ENCODE measurements at places on chromosomes 5 and 9.

DNA sequence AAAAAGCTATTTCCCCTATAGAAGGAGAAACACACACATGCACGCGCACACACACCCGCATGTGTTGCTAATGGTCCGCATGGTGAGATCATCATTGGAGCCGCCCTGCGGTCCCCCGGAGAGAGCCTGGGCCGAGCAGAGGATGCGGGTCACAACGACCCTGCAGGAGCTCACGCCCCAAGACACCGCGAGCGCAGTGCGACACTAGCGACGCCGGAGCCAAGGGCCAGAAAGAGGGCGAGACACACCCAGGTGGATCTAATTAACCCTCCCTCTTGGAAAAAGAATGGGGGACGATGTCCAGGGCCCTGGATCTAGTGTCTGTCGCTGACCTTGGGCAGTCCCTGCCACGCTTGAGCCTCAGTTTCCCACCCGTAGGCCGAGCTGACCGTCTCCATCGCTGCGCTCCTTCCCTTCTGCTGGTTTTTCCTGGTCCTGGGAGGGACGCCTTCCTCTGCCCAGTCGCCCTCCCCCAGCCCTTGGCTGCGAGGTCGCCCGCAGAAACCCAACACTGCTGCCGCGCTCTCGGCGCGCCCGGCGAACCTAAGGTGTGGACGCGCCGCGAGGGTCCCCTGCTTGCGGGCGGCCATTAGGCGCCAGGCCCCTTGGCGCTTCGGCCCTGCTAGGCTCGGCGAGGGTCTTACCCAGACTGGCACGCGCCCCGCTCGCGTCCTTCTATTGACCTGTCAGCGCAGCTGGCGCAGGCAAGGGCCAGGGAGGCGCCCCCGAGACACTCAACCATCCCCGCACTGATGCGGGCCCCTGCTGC lies 47.5 kb upstream of the RNF20 start:
- DNase-seq, result peak; percentile 67

DNA sequence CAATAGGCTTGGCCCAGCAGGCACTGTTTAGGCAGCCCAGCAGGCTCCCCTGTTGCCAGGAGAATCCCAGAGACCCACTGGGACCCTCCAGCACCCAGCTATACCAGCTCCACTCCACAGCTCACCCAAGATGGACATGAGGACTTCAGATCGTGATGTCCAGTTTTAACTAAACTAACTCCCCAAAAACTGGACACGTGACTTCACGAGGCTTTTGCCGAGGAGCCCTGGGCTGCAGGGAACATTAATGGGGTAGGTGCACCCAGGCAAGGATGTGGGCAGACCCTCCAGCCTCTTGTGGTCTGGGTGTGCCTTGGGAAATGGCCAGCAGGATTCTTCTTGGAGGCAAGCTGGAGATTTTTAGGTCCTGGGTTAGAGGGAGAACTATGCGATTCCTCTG lies 8.9 kb upstream of the NKD2 start:
- no peak for DNase-seq

DNA sequence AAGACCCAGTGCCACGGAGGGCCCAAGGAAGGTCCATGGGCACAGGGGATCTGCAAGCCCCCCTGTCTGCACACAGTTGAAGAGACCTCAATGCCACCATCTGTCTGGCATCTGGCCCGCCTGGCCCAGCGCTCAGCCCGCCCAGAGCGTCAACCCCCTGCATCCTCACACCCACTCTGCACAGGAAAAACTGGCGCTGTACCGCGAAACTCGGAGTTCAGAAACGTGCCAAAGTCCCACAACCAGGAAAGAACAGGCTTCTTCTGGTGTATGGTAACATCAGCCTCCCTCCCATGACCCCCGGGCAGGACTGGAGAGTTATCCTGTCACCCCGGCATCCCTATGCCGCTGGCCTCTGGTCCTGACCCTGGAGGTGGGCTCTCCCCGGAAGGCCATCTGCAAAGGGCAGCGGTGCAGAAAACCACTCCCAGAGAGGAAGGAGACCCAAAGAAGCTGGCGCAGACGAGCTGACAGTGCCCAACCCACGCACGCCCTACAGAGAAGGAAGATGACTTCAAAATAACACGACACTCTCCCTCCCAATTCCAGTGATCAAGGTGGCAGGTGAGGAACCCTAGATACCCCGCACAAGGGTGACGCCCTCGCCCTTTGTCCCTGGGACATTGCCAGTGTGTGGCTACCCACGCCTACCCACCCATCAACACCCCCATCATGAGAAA lies 18.9 kb downstream of the VAV2 start:
- no peak for DNase-seq

DNA sequence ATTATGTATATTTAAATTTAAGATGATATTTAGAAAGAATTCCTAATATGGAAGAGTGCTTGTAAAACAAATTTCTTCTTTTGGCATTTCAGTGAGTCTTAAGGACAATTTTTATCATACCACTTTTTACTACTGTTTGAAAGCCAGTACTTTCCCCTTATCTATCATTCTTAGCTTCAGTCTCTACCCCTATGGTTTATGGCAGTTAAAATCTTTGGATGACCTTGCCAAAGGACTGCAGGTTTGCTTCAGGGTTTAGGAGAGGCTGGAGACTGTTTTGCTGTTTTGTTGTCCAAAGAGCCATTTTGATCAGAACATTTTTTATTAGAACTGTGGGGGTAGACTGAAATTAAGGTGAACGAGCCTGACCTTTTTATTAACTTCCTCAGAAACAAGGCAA lies 30.8 kb downstream of the SLC38A9 start:
- DNase-seq, result no peak

DNA sequence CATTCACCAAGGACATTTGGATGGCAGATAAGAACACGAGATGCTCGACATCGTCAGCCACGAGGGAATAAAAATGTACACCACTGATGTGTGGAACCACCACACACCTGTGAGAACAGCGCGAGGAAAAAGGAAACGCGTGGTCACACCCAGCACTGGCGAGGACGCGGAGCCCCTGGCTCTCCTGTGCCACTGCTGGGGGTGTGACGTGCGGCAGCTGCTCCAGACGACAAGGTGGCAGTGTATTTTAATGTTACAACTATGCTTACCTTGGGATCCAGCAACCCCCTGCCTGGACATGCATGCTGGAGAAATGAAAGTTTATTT lies 13.6 kb upstream of the CEP72 start:
- DNase-seq, result no peak

DNA sequence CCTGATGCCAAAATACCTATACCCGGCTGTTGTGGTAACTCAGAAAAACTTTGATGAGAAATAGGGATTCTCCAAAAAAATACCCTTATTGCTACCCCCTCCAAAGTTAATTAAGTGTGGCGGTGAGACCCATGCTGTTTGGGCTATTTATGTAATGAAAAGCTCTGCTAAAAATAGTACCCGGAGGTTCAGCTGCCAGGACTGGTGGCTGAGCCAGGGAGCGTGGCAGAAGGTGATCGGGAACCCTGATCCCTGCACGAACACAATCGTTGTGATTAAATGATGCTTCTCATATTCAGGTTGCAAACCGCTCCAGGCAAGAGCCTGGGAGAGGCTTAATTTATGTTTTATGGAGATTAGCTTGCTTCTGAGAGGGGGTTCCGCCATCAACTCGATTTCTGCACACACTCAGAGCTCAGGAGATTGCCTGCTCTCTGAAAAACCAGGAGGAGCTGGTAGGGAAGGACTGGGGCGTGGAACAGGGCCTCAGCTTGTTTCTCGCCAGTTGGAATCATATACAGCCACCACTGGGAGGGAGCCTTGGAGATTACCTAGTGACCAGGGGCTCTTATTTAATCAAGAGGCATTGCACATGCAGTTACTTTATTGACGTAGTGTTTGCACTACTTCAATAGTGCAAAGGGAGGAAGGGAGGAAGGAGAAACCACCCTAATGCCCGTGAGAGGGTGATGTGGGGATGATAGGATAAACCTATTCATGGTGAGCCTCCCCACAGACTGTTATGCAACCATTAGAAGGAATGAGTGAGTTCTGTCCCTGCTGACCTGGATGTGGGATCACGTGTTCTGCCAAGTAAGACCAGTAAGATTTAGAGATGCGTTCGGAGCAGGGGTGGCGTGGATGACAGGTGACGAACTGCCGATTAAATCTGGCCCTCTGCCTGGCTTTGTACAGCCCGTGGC lies 23.4 kb downstream of the HRH2 start:
- no peak for DNase-seq
